Mammary microvascular endothelial cell (primary cell): ENCODE measurements at places on chromosomes 5 and 9. TPM values are rescaled to one million over a fixed set of nuclear protein-coding genes. Genes with fewer than 3 reads are reported as not detected.

Gene CNTNAP3
- 3.3 and 7.3 TPM in 2 replicates for total RNA-seq

Gene DIPK1B
- total RNA-seq = 151 and 161 TPM in 2 replicates

Gene PHYHD1
- total RNA-seq = 0.15 TPM in 1 of 2 replicates, not detected in the other

Gene EGFLAM
- total RNA-seq = 1.1 and 1.5 TPM in 2 replicates

Gene PCA3
- 0.13 and 0.34 TPM in 2 replicates for total RNA-seq

Gene C9orf50
- 0.47 TPM in 1 of 2 replicates, not detected in the other for total RNA-seq

Gene SPINK4
- not detected in 2 replicates for total RNA-seq

Gene UAP1L1
- 21.9 and 23.0 TPM in 2 replicates for total RNA-seq

Gene TAS2R1
- not detected in 2 replicates for total RNA-seq

Gene ARID3C
- total RNA-seq = 0.34 TPM in 1 of 2 replicates, not detected in the other

Gene PCDHB14
- 0.20 and 0.30 TPM in 2 replicates for total RNA-seq

Gene ENHO
- total RNA-seq = not detected in 2 replicates

Gene CYLC2
- total RNA-seq = not detected in 2 replicates

Gene OTULIN
- 20.0 and 29.2 TPM in 2 replicates for total RNA-seq

Gene HSPB3
- total RNA-seq = not detected in 2 replicates

Gene PRDM9
- total RNA-seq = not detected in 2 replicates

Gene MAST4
- total RNA-seq = 33.4 and 35.0 TPM in 2 replicates

Gene LAMC3
- total RNA-seq = 0.10 and 0.20 TPM in 2 replicates

Gene CDX1
- total RNA-seq = not detected in 2 replicates

Gene AQP7
- 0.07 TPM in 1 of 2 replicates, not detected in the other for total RNA-seq

Gene PPP3R2
- total RNA-seq = not detected in 2 replicates

Gene NME5
- 0.07 and 0.39 TPM in 2 replicates for total RNA-seq

Gene SEC24A
- 15.7 and 15.9 TPM in 2 replicates for total RNA-seq

Gene AMBP
- not detected in 2 replicates for total RNA-seq

Gene SMIM32
- not detected in 2 replicates for total RNA-seq

Gene GMCL2
- total RNA-seq = not detected in 2 replicates

Gene OLFML2A
- total RNA-seq = 0.54 and 1.5 TPM in 2 replicates

Gene PTGR1
- 53.3 and 54.8 TPM in 2 replicates for total RNA-seq

Gene KIF12
- 0.80 and 0.94 TPM in 2 replicates for total RNA-seq

Gene PCAT7
- total RNA-seq = not detected in 2 replicates

Gene PCDHGA12
- total RNA-seq = 4.7 and 5.9 TPM in 2 replicates

Gene PTGDS
- total RNA-seq = not detected in 2 replicates

Gene CDHR2
- not detected in 2 replicates for total RNA-seq

Gene FOXD4
- total RNA-seq = not detected in 2 replicates
